ENCODE measurements at places on chromosomes 13 and 19.

- no peak for DNase-seq
- H3K4me1 ChIP-seq = peaks cover 22% of the 10 kb centered on the region
- no peaks in the 10 kb centered on the region for H3K27me3 ChIP-seq
- no peaks in the 10 kb centered on the region for H3K36me3 ChIP-seq
- H3K27ac ChIP-seq = no peak overlapping the region
Measured at GRCh38 chr13:109784590-109785140, 1.7 kb downstream of the IRS2 start.

DNA sequence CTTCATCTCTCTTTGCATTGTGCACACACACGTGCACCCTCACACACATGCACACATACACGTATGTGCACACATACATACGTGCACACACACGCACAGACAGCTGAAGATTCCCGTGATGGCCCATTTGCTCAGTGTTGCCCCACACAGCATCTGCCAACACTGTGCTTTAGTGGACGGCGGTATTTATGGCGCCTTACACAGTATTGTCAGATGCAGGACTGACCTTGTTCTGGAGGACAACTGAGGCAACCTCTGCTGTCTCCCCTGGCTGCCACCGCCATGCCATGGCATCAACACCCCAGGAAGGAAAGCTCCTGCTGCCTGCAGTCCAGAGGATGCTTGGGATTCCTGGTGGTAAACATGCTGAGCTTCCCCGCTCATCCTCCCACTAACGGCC, 316.4 kb downstream of the TEX29 start:
- H3K27me3 ChIP-seq = no peaks in the 10 kb centered on the region
- no peak overlapping the region for H3K4me3 ChIP-seq
- no peaks in the 10 kb centered on the region for H3K4me1 ChIP-seq
- no peaks in the 10 kb centered on the region for H3K36me3 ChIP-seq
- no peak for DNase-seq

GRCh38 chr13:21573920-21574712, 29.9 kb downstream of the MICU2 start:
- no peaks in the 10 kb centered on the region for H3K36me3 ChIP-seq
- no peaks in the 10 kb centered on the region for H3K4me1 ChIP-seq
- no peak overlapping the region for H3K27ac ChIP-seq
- no peak overlapping the region for H3K4me3 ChIP-seq
- no peak for DNase-seq

- no peak overlapping the region for H3K27ac ChIP-seq
- H3K36me3 ChIP-seq = no peaks in the 10 kb centered on the region
- no peaks in the 10 kb centered on the region for H3K27me3 ChIP-seq
- H3K4me3 ChIP-seq = no peak overlapping the region
Measured at GRCh38 chr13:50026788-50027473, 11.7 kb downstream of the KCNRG start.
